CD4-positive, alpha-beta T cell treated with Interleukin-2 at 100 ng/mL for 4 hours (primary cell): ENCODE measurements at places on chromosomes 7 and 10.

DNA sequence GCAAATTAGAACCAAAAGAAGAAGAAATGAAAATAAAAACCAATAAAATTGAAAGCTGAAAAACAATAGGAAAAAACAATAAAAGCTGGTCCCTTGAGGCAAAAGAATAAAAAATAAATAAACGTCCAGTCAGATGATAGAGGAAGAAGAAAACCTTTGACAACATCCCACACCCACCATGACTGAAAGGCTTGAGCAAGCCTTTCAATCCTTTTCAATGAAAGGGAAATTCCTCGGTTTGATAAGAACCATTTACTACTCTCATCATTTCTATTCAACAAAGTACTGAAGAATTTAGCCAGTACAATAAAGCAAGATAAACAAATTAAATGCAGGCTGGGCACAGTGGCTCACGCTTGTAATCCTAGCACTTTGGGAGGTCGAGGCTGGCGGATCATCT is 3.8 kb downstream of the SLC25A40 start:
- no peak for DNase-seq

GRCh38 chr7:19030281-19030680 is 87.2 kb downstream of the TWIST1 start:
- no peak for DNase-seq

DNA sequence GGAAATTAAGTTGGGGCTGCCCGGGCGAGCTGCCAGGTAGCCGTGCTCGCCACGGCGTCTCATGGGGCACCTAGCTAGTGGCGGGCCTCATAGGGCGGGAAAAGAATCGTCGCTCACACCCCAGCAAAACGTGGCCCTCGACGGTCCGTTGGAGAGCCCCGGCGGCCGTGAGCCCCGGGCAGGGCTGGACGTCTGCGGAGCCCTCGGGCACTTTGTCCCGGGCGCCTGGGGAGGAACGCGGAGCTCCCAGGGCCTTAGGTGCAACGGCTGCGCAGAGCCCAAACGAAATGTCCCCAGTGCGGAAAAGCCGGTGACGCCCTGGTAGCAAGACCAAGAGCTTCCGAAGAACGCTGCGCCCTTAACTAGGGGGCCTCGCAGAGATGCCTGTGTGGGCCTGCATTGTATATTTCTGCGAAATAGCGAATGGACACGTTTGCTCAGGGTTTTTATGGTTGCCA is 866 bp upstream of the SFMBT2 start:
- DNase-seq = peak; percentile 33

DNA sequence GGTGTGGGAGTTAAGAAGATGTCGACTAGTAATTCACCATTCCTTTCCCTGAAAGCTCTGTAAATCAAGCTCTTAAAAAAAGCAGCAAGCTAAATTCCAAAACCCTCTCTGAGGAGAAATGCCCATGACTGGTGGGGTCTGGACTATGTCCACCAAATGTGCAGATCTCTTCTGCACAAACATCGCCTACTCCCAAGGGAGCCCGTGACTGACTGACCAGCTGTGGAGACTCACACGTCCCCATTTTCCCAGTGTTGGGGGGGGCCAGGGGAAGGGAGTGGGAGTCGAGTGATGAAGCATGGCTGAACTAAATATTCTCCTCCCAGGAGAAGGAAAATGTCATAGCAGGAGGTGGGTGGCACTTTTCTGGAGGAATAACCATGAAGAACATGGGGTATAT is 164.1 kb upstream of the HPS1 start:
- DNase-seq = no peak

- DNase-seq = no peak
Measured at GRCh38 chr10:24210501-24210900, 1.6 kb downstream of the KIAA1217 start.

DNA sequence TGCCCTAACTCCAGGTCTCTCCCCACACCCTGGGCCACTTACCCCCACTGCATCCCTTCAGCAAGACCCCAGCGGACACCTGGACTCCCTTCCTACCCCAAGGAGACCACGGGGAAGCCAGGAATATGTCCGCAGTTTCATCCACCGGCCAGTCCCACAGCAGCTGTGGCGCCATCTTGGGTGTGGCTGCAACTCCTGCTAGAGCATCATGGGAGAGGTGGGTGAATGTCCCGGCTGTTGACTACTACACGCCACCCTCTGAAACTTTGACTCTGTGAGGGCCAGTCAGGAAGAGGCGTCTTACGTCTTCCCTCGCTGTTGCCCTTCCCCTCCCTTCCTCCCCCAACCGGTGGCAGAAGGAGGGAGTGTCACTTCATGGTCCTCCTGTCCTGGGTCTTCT is 238.3 kb upstream of the RNF32 start:
- DNase-seq = no peak

GRCh38 chr10:13316635-13317311 is 16.9 kb upstream of the PHYH start:
- DNase-seq = no peak

- no peak for DNase-seq
Measured at GRCh38 chr7:67918158-67918557, 921.5 kb downstream of the TYW1 start.

DNA sequence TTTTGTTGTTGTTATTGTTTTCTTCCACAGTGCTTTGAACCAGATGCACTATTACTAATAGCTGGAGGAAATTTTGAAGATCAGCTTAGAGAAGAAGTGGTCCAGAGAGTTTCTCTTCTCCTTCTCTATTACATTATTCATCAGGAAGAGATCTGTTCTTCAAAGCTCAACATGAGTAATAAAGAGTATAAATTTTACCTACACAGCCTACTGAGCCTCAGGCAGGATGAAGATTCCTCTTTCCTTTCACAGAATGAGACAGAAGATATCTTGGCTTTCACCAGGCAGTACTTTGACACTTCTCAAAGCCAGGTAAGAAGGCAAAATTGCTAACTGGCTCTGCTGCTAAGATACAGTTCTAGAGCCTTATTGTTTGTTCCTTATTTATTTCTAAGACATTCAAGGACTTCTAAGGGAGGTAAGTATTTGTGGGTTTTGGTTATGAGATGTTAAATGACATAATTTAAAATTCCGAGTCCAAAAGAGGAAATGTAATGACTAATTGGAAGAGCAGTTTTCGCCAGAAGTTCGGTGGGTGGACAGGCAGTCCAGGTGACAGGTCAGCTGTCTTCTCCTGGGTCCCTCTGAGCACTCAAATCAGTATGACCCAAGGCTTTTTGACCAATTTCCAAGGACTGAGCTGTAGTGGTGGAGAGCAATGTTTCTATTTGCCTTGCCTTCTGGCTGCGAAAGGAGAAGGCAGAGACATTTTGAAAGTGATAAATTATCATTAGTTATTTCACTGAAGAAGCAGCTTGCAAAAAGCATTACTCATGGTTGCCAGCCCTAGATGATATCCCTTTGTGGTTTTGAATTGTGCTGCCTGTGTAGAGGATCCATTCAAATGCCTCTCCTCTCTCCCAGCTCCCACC is 10.1 kb downstream of the SLC39A12 start:
- DNase-seq = no peak
